ENCODE measurements at places on chromosomes 5 and 9. TPM values are rescaled to one million over a fixed set of nuclear protein-coding genes. Genes with fewer than 3 reads are reported as not detected.
A peak's percentile ranks its signal among the peaks of the same experiment; 100 is the strongest.

DNA sequence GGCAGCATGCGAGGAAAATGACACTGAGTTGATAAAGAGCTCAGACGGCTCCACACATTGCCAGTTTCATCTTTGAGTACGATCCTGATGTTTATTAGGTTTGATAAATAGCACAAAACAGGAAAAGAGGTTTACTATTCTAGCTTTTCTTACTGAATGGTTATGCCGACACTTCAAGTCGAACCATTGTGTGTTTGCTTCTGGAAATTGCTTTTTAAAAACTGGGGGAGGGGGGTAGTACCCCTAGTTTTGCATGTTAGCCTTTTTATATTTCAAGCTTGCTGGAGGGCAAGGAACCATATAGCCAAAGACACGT is 5.2 kb downstream of the PTCH1 start:
- no peaks in the 10 kb centered on the region for H3K4me1 ChIP-seq
- H3K4me3 ChIP-seq, result peak overlapping the region; percentile 77
- no peak for DNase-seq
- H3K27ac ChIP-seq, result peak overlapping the region; percentile 94
- H3K27me3 ChIP-seq, result no peaks in the 10 kb centered on the region
- no peaks in the 10 kb centered on the region for H3K36me3 ChIP-seq

DNA sequence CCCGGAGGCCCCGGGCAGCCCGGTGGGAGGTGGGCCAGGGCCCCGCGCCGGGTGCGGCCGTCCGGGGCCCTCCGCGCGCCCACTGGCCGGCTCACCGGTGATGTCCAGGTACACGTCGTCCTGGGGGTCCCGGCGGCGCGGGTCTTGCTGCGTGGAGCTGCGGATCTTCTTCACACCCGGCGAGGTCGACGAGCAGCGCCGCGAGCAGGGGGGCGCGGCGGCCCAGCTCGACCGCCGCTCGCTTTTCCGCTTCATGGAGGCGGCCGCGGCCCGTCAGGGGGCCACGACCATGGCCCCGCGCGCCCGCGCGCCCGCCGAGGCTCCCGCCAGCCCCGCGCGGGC is 548 bp downstream of the CDC14B start:
- peak overlapping the region; percentile 92 for H3K27ac ChIP-seq
- DNase-seq, result no peak
- H3K4me3 ChIP-seq, result peak overlapping the region; percentile 69
- H3K27me3 ChIP-seq, result no peaks in the 10 kb centered on the region

- no peak overlapping the region for H3K27ac ChIP-seq
- no peaks in the 10 kb centered on the region for H3K4me1 ChIP-seq
- H3K36me3 ChIP-seq, result no peaks in the 10 kb centered on the region
- DNase-seq, result no peak
- no peak overlapping the region for H3K4me3 ChIP-seq
These were observed 45.2 kb downstream of the CDC14B start for GRCh38 chr9:96574455-96574854.

DNA sequence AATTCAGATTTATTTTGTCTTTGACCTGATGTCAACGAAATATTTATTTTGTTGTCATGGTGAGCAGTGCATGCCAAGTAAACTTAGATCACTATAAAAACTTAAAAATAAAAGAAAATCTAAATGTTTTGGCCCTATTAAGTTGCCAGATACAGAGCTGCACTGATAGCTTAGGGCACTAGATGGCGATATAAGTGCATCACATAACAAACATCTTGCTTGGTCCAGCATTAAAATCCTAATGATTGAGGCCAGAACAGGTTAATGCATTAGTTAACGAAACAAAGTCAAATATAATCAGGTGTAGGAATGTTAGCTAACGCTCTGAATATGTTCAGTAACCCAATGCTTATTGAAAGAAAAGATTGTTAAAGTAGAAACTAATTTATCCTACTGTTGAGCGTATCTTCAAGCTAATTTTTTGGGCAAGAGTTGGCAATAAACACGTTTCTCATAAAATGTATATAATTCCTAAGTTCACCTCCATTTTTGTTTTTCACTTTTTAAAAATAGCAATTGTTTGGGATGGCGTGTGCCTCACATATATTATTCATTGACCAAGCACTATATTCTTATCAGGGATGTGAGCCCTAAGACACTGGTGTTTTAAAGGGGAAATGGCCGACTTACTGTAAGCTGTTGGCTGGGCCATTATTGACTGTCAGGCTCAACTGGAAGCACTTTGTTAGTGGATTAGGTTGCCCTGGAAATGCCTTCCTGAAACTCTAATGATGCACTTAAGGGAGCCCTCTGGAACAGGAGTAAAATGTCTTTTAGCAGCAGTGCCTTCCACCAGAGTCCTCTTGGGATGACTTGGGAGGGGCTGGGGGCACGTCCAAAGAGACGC is 33.3 kb downstream of the KCTD16 start:
- H3K4me3 ChIP-seq, result no peak overlapping the region
- peak; percentile 30 for DNase-seq

DNA sequence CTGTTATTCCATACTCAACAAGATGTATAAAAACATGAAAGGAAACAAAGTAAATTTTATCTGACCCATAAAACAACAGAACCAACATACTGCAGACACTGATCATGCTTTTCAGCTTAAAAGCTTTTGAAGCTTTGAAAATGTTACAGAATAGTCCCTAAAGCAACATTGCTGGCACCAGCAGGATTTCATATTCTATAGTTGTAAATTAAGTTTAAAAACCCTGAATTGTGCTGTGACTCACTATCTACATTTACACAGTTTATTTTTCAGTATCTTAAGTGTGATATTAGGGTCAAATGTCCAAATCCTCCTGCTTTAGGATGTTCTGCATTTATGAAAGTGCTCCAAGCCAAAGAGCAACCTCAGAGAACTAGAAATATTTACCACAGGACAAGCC is 59.9 kb downstream of the ZFR start:
- H3K4me3 ChIP-seq, result no peak overlapping the region
- H3K27ac ChIP-seq, result no peak overlapping the region
- H3K36me3 ChIP-seq, result no peaks in the 10 kb centered on the region
- no peaks in the 10 kb centered on the region for H3K27me3 ChIP-seq
- no peaks in the 10 kb centered on the region for H3K4me1 ChIP-seq
- no peak for DNase-seq

DNA sequence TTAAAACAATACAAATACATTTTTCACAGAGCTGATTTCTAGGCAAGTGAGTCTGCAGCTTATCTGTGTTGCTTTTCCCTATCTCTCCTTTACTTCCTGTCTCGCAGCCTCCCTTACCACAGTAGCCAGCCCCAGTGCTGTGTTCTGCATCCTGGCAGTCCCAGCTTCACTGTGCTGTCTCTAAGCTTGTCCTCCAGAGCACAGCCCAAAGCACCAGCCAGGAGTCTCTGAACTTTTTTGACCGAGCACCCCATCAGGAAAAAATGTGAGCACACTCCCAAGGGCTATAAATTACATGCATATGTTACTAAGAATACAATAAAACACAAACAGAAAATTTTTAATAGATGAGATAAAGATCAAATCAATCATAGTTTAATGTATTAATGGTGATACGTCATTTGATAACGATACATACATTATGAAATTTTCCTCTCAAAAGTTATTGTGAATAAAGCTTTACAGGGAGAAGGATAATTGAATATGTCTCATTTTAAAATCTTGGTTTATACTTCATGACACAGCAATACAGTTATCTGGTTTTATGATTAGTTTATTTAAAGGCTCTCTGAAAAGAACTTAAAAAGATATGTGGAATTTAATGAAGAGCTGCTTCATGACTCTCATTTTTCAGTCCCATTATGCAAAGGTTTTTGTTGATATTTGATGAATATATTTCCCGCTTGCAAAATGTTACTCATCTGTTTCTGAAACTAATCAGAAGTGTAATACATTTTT is 7.3 kb upstream of the RHOBTB3 start:
- no peaks in the 10 kb centered on the region for H3K27me3 ChIP-seq
- H3K27ac ChIP-seq, result no peak overlapping the region
- no peaks in the 10 kb centered on the region for H3K36me3 ChIP-seq
- no peaks in the 10 kb centered on the region for H3K4me1 ChIP-seq
- H3K4me3 ChIP-seq, result no peak overlapping the region

DNA sequence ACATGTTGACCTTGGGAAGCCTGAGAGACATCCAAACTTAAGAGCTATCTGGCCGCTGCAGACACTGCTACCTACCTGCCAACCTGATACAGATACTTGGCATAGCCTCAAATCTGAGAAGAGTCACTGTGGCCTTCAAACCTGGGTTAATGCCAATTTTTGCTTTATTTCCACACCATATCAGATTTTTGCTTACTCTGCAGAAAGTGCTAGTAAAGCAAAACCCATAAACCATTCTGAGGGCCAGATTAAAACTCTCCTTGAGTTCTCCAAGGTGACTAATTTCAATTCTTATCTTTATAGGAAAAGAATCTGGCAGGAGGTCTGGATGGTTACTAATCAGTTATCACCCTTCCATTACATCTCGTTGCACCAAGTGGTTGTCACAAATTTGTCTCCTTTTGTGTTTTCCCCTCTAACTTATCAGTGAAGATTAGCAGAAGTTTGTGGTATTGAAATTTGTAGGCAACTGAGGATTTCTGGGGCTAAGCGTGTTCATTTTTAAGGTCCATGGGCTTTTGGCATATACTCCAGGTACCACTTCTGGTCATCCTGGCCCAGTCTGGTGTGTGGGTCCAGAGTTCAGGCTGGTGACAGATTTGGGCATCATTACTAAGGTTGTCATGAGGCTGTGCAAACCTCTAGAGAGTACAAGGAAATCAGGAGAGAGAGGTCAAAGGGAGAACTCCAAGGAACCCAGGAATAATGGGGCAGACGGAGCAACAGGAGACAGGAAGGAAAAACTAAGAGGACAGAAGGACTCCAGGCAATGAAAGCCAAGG is 177.9 kb downstream of the TSSK1B start:
- H3K27ac ChIP-seq, result no peak overlapping the region
- no peak for DNase-seq
- no peaks in the 10 kb centered on the region for H3K4me1 ChIP-seq
- H3K27me3 ChIP-seq, result no peaks in the 10 kb centered on the region

GRCh38 chr9:99224445-99224844 is 2.4 kb downstream of the SEC61B start:
- no peak for DNase-seq
- H3K27ac ChIP-seq, result no peak overlapping the region
- H3K4me1 ChIP-seq, result peaks cover 2% of the 10 kb centered on the region
- no peaks in the 10 kb centered on the region for H3K36me3 ChIP-seq
- no peaks in the 10 kb centered on the region for H3K27me3 ChIP-seq

DNA sequence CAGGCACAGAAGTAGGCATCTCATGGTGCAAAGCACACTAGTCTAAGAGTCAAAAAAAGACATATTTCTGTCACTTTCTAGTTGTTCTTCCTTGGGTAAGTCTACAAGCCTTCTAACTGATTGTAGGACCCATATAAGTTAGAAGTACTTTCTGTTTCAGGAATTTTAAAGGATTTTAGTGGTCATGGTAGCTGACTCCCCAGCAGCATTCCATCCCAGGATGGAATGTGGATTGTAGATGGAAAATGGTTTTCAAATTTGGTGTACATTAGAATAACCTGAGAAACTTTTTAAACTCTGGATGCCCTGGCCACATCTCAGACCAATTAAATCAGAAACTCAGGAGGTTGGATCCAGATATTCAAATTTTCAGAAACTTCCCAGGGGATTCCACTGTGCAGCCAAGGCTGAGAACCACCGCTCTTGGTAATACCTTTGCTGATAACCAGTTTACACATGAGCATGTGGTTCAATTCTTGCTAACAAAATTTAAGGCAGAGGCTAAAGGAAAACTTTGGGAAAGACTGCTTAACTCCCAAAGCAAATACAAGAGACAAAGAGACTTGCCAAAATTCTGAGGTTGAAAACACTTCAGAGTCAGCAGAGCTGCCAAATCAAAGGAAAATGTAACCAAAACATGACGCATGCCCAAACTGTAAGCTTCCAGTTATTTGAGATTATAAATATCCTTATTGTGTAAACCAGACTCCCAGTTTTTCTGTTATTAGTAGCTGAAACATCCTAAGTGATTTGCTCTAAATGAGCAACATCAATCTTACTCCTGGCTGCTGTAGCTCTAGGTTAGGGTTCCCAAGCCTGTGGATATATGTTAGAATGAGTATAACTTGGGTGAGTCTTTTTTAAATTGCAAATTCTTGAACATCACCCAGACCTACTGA is 145.4 kb upstream of the MTAP start:
- H3K4me1 ChIP-seq, result no peaks in the 10 kb centered on the region
- H3K27me3 ChIP-seq, result no peaks in the 10 kb centered on the region
- DNase-seq, result no peak
- H3K4me3 ChIP-seq, result no peak overlapping the region
- no peaks in the 10 kb centered on the region for H3K36me3 ChIP-seq

- no peak for DNase-seq
- no peaks in the 10 kb centered on the region for H3K27me3 ChIP-seq
- H3K36me3 ChIP-seq, result no peaks in the 10 kb centered on the region
These were observed 54.3 kb downstream of the TENT4A start for GRCh38 chr5:6767481-6768063.

DNA sequence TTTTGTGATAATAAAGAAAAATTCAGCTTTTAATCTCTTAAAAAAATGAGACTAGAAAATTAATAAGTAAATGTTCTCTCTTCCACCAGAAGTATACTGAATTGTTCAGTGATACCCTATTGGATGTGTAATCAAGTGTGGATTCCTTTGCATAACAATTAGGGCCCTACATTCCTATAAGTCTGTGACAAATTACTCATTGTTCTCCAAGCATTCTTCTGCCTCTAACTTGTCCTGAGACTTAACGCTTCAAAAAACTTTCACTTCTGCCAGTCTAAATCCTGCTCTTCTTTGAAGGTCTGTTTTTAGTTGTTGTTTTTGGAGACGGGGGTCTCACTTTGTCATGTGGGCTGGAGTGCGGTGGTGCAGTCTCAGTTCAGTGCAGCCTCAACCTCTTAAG is 9.2 kb upstream of the DDX46 start:
- no peak for DNase-seq
- no peaks in the 10 kb centered on the region for H3K27me3 ChIP-seq
- no peak overlapping the region for H3K27ac ChIP-seq
- no peak overlapping the region for H3K4me3 ChIP-seq
- H3K36me3 ChIP-seq, result no peaks in the 10 kb centered on the region
- H3K4me1 ChIP-seq, result no peaks in the 10 kb centered on the region

GRCh38 chr9:81069923-81070322 is 619.4 kb downstream of the TLE1 start:
- no peak for DNase-seq
- H3K4me1 ChIP-seq, result no peaks in the 10 kb centered on the region
- no peaks in the 10 kb centered on the region for H3K27me3 ChIP-seq
- H3K36me3 ChIP-seq, result no peaks in the 10 kb centered on the region
- H3K27ac ChIP-seq, result no peak overlapping the region
- H3K4me3 ChIP-seq, result no peak overlapping the region

BARHL1 gene
- not detected for total RNA-seq

FBXW11 gene
- 54.7 TPM for total RNA-seq

LECT2 gene
- not detected for total RNA-seq

LMX1B gene
- total RNA-seq, result 0.18 TPM

Measured in prostate gland (tissue), 2 donors.